ENCODE measurements at places on chromosomes 13 and 19.

DNA sequence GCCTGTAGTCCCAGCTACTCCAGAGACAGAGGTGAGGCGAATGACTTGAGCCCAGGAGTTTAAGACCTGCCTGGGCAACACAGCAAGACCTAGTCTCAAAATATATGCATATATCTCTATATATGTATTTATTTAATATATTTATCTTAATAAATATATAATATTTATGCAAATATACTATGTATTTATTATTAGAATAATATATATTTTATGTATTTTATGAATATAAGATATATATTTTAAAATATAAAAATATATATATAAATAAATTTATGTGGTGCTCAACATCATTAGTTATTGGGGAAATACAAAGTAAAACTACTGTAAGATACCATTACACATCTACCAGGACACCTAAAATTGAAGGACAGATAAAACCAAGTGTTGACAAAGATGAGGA is 58.1 kb upstream of the IPO5 start:
- DNase-seq = no peak

DNA sequence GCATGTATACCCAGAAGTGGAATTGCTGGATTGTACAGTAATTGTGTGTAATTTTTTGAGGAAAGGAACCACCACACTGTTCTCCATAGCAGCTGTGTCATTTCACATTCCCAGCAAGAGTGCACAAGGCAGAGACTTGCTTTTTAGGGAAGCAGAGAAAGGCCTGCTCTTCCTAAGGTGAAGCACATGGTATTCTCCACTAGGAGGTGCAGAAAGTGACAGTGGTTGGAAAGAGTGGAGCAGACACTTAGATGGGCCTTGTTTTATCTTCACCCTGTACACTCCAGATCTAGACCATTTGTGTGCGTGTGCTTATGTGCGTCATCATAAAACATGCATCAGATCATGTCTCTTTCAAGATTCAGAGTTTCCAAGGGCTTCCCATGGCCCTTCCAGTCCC is 35.0 kb downstream of the FAM124A start:
- no peak for DNase-seq

DNA sequence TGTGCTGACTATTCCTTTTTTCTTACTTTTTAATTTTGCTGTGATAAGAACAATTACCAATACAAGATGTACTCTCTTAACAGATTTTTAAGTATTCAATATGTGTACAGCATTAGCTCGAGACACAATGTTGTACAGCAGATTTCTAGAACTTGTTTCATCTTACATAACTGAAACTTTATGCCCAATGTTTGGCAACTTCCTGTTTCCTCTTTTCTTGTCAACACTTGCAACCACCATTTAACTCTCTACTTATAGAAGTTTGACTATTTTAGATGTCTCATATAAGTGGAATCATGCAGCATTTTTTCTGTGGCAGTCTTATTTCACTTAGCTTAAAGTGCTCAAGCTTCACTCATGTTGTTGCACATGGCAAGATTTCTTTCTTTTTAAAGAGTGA is 1426.8 kb downstream of the SLITRK5 start:
- no peak for DNase-seq

DNA sequence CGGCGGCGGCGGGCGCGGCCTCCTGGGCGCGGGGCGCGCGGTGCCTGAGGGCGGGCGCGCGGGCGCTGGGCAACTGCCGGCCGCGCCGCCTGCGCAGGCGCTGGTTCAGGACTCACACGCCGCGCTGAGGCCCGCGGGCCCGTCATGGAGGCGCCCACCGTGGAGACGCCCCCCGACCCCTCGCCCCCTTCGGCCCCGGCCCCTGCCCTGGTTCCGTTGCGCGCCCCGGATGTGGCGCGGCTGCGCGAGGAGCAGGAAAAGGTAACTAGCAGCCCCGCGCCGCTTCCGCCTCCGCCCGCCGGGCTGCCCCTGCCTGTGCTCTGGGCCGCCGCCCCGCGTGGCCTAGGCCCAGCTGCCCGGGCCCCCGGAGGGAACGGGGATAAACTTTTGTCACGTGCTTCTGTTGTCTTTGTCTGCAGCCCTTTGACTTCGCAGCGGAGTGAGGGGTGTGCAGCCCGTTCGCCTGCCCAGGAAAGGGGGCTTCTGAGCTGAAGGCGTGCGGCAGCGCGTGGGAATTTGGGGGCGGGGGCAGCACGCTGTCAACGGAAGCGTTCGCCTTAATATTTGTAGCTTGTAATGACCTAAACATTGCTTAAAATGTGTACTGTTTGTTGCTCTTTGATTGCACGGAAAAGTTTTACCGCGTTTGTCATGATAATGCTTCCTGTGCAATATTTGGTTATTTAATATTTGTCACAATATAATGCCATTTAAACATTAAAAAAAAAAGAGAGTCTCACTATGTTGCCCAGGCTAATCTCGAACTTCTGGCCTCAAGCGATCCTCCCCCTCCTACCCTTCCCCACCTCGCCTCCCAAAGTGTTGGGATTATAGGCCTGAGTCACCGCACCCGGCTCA is 594 bp downstream of the URI1 start:
- peak; percentile 70 for DNase-seq

- DNase-seq = no peak
Observed at GRCh38 chr13:100673376-100673712, 1.3 kb downstream of the TMTC4 start.

GRCh38 chr19:19006213-19006612 is 27.1 kb downstream of the SUGP2 start:
- no peak for DNase-seq

DNA sequence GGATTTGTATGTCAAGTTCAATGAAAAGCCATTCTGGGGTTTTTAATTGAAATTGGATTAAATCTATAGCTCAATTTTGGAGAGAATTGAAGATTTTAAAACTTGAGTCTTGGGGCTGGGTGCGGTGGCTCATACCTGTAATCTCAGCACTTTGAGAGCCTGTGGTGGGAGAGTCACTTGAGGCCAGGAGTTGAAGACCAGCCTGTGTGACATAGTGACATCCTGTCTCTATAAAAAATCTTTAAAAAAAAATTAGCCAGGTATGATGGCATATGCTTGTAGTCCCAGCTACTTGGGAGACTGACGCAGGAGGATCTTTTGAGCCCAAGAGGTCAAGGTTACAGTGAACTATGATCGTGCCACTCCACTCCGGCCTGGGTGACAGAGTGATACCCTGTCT is 41.2 kb downstream of the VAV1 start:
- DNase-seq = no peak

DNA sequence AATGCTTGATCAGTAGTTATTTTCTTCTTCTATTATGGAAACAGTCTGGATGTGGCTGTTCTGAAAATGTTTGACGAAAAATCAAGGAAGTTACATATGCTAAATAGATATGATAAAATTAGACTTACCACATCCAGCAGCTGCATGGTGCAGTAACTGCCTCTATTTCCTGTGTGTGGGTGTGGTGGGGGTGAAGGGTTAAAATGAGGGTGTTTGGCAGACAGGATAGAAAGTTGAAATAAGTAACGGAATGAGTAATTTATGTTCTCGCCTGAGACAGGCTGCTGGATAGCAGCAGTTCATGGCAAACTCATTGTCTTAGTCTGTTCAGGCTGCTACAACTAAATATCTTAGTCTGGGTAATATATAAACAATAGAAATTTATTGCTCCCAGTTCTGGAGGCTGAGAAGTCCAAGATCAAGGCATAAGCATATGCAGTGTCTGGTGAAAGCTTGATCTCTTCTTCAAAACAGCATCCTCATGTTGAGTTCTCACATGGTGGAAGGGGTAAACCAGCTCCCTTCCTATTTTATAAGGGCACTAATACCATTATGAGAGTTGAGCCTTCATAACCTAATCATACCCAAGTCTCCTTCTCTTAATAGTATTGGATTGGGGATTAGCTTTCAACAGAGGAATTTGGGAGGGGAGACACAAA is 1248.9 kb downstream of the SLITRK5 start:
- peak; percentile 37 for DNase-seq

DNA sequence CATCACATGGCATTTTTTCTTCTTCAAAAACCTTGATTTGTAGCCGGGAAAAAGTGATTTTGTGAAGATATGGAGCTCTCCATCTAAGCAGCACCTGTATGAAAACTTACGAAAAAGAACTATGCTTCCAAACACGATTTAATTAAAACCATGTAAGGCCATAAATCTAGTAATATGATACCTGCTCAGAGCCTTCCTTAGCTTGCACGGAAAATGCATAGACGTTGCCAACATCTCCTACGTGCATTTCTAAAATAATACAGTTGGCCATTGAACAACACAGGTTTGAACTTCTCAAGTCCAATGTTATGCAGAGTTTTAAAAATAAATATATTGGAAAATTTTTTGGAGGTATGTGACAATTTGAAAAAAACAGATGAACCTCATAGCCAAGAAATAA is 59.1 kb upstream of the RNF113B start:
- DNase-seq = no peak

DNA sequence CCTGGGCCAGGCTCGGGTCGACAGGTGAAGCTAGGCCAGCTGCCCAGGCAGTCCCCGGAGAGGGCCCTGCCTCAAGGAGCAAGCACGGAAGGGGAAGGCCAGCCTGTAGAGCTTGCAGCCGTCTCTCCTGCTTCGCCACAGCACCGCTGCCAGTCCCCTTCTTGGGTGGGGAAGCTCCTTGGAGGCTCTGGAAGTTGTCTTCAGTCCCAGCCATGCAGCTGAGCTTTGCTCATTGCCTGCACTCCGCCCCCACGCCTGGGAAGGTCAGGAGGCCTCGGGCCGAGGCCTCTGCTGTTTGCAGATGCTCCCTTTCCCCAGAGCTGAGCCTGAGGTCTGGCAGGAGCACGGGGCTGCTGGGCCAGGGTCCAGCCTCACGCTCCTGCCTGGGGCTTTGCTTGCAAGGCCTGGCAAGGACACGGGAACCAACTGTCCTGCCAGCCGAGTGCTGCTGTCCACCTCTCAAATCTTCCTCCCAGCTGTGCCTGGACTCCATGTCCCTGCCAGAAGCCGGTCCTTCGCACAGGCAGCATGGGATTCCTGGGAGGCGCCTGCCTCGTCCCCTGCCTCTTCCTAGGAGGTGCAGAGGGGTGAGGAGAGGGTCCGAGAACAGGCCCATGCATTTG is 13.3 kb downstream of the PLEKHF1 start:
- no peak for DNase-seq

GRCh38 chr19:7925171-7925851 is 624 bp downstream of the CTXN1 start:
- DNase-seq = peak; percentile 68

GRCh38 chr19:38182536-38183210 is 41.3 kb downstream of the DPF1 start:
- DNase-seq = no peak

GRCh38 chr13:71056581-71056980 is 810.4 kb downstream of the DACH1 start:
- no peak for DNase-seq

DNA sequence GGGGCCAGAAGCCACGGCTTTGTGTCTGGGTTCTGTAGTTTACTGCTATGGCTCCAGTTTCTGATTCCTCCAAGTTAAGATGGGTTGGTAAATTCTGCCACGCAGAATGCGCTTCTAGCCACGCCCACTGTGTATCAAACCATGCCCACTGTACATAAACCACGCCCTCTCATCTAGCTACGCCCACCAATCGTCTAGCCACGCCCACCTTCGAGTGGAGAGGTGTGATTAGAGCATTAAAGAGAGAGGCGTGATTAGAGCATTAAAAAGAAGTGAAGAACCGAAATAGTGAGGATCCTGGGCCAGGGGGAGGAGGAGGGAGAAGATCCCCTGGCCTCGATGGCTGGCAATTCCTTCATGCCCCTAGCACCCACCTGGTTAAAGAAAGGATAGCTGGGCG is 43.7 kb upstream of the ADGRE5 start:
- DNase-seq = peak; percentile 44

DNA sequence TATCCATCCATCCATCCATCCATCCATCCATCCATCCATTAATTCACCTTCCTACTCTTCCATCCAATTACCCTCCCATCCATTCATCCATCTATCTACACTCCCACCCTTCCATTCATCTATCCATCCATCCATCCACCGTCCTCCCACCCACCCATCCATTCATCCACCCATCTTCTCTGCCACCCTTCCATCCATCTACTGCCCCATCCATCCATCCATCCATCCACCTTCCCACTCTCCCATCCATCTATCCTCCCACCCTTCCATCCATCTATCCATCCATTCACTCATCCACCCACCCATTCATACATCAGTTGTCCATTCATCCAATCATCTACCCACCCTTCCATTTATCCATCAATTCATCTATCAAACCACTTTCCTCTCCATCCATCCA is 54.3 kb downstream of the NWD1 start:
- DNase-seq = no peak

- DNase-seq = peak; percentile 21
Observed at GRCh38 chr13:75803164-75803611, 167.1 kb downstream of the LMO7 start.

DNA sequence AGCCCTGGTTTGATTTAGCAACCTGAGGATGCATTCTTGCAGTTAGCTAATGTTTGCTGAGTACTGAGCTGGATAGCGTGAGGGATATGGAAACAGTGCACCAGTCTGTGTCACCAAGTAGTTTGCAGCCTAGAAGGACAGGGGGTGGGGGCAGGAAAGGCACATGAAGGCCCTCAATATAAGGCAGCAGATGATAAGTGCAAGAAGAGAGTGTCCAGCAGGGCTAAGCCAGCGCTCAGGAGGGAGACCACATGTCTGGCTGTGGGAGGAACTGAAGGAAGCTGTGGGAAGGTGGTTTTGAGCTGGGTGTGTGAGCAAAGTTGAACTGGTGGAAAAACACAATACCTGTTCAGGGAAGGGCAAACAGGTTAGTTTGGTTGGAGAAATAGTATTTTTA is 1.7 kb downstream of the CXCL17 start:
- DNase-seq = no peak

DNA sequence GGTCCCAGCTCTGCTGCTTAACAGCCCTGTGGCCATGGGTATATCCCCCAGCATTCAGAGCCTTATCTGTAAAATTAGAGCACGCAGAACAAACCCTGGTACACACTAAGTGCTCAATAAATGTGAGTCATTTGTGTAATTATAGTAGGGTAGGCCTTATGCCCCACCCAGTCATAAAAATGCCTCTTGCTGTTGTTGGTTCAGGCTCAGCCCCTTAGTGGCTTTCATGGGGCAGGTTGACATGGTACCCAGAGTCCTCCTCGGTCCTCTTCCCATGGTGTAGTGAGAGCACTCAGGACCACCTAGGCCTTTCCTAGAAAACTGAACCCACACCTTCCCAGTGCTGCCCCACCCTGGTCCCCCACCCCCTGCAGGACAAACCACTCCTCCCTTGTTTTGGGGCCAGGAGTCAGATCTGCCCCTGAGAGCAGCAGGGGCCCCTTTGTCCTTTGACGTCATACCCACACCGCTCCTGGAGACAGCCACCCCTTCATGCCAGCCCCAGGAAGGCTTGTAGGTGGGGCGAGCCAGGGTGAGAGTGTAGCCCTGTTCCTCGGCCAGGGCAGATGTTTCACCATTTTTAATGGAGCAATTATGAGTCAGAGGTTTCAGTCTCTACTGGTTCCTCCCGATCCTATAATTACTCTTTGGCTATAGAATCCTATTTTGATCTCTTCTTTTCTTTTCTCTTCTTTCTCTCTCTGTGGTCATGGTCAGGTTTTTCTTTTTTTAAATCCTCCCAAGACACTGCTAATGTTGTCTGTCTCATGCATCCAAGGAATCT is 36.8 kb downstream of the ACTN4 start:
- peak; percentile 47 for DNase-seq
